T-cell (primary cell): ENCODE measurements at places on chromosomes 7 and 10.

- no peaks in the 10 kb centered on the region for H3K36me3 ChIP-seq
- H3K27ac ChIP-seq: no peak overlapping the region
- no peaks in the 10 kb centered on the region for H3K27me3 ChIP-seq
- no peak for DNase-seq
- no peaks in the 10 kb centered on the region for H3K4me1 ChIP-seq
- no peak overlapping the region for H3K4me3 ChIP-seq
Observed at GRCh38 chr10:109894516-109894915, 28.8 kb downstream of the XPNPEP1 start.

DNA sequence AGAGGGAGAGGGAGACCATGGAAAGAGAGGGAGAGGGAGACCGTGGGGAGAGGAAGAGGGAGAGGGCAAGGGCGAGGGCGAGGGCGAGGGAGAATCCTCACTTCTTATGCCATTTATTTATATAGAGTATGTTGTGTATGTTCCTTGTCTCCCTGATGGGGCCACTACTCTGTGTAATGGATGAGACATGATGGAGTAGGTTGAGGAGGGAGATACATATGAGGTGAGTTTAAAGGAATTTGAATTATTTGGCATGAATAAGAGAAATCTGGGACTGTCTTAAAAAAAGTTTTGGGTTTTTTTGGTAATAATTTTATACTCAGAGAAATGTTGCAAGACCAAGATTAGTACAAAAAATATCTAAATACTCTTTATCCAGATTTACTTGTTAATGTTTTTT is 20.1 kb downstream of the CCSER2 start:
- no peak overlapping the region for H3K27ac ChIP-seq
- H3K4me3 ChIP-seq: no peak overlapping the region
- H3K36me3 ChIP-seq: no peaks in the 10 kb centered on the region

DNA sequence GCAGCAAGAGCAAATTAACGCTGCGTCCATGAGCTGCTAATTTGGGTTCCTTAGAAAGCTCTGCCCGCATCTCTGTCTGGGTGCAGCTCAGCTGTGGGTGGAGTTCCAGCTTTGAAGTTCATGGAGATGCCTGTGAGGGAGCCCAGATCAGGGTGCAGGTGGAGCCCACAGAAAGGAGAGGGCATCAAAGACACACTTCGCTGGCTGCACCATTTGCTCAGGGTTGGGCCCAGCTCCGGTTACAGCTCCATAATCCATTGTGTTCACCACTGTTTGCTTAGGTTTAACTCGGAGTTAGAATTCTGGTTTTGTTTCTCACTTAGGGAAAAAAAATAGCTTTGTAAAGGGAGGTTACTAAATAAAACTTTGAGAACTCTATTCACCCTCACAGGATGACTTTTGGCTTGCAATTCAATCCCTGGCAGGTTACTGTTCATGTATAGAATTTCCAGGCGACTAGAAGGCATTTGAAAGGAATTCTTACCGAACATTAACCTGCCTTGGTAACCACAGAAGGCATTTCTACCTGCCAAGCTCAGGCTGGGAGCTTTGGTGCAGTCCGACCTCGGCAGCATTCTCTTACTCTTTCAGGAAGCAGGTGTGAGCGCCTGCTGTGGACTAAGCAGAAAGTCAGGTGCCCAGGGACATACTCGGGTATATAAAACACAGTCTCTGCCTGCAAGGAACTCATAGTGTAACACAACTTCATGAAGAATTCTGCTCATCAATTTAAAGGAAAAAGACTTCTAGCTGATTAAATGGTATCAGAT is 179.5 kb upstream of the RNF32 start:
- no peaks in the 10 kb centered on the region for H3K27me3 ChIP-seq
- no peak overlapping the region for H3K4me3 ChIP-seq
- no peak for DNase-seq
- H3K36me3 ChIP-seq: no peaks in the 10 kb centered on the region
- H3K27ac ChIP-seq: no peak overlapping the region

GRCh38 chr7:22610263-22610662 is 110.3 kb upstream of the STEAP1B start:
- H3K4me3 ChIP-seq: no peak overlapping the region
- no peak overlapping the region for H3K27ac ChIP-seq
- H3K4me1 ChIP-seq: no peaks in the 10 kb centered on the region
- no peaks in the 10 kb centered on the region for H3K36me3 ChIP-seq

- H3K36me3 ChIP-seq: no peaks in the 10 kb centered on the region
- no peaks in the 10 kb centered on the region for H3K4me1 ChIP-seq
- no peak overlapping the region for H3K4me3 ChIP-seq
- H3K27me3 ChIP-seq: no peaks in the 10 kb centered on the region
- DNase-seq: no peak
Observed at GRCh38 chr7:84647797-84648757, 453.5 kb upstream of the SEMA3A start.

DNA sequence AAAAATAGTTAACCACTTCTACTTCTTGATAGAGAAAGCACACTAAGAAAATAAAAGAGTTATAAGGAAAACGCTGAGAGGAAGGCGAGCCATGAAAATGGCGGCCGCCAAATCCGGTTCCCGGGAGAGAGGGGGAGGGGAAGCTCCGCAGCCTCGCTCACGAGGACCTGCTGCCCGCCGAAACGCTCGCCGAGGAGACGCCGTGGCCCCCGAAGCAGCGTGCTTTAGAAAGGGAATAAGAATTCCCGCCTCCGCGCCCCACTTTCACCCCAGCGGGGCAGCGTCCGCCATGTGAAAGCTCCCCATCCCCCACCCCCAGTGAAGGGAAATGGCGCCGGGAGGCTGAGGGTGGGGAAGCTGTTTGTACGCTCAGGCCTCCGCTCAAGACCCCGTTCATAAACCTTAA is 505 bp downstream of the HNRNPA2B1 start:
- peak overlapping the region; percentile 97 for H3K4me3 ChIP-seq
- DNase-seq: peak; percentile 80
- no peaks in the 10 kb centered on the region for H3K27me3 ChIP-seq
- H3K4me1 ChIP-seq: peaks cover 56% of the 10 kb centered on the region

- H3K27me3 ChIP-seq: no peaks in the 10 kb centered on the region
- H3K36me3 ChIP-seq: no peaks in the 10 kb centered on the region
- no peak overlapping the region for H3K27ac ChIP-seq
- no peaks in the 10 kb centered on the region for H3K4me1 ChIP-seq
- no peak overlapping the region for H3K4me3 ChIP-seq
Observed at GRCh38 chr10:125208854-125209565, 48.6 kb upstream of the CTBP2 start.

GRCh38 chr7:1130021-1130990 is 29.7 kb downstream of the ZFAND2A start:
- H3K4me3 ChIP-seq: no peak overlapping the region
- no peaks in the 10 kb centered on the region for H3K4me1 ChIP-seq
- H3K36me3 ChIP-seq: peaks cover 14% of the 10 kb centered on the region
- no peak overlapping the region for H3K27ac ChIP-seq

GRCh38 chr10:124353091-124353815 is 65.5 kb downstream of the OAT start:
- peaks cover 16% of the 10 kb centered on the region for H3K27me3 ChIP-seq
- no peaks in the 10 kb centered on the region for H3K36me3 ChIP-seq
- no peak for DNase-seq
- H3K4me3 ChIP-seq: no peak overlapping the region

GRCh38 chr10:74738985-74739567 is 87.3 kb upstream of the KAT6B start:
- peaks cover 15% of the 10 kb centered on the region for H3K4me1 ChIP-seq
- peak; percentile 15 for DNase-seq
- no peaks in the 10 kb centered on the region for H3K27me3 ChIP-seq
- no peak overlapping the region for H3K4me3 ChIP-seq

DNA sequence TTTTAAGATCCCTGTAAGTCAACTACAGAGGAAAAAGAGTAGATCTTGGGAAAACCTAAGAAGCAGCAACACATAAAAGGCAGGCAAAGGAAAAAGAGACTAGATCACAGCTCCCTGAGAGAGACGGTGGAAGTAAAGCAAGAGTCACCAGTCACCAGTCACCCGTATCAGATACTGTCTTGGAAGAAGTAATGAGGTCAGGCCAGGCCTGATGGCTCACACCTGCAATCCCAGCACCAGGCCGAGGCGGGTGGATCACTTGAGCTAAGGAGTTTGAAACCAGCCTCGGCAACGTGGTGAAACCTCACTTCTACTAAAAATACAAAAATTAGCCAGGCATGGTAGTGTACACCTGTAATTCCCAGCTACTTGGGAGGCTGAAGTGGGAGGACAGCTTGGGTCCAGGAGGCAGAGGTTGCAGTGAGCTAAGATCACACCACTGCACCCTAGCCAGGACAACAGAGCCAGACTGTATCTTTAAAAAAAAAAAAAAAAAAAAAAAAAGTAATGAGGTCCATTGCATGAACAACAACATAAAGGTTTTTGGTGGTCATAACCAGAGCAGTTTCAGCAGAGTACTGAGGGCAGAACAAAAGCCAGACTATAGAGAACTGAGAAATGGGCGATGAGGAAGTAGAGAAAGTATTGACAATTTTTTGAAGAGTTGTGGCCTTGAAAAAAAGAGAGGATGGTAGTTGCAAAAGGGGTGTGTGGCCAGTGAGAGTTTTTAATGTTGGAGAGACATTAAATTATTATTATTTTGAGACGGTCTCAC is 16.9 kb downstream of the ZNF713 start:
- no peak overlapping the region for H3K4me3 ChIP-seq
- H3K4me1 ChIP-seq: no peaks in the 10 kb centered on the region
- H3K27me3 ChIP-seq: no peaks in the 10 kb centered on the region
- H3K27ac ChIP-seq: no peak overlapping the region
- DNase-seq: no peak

DNA sequence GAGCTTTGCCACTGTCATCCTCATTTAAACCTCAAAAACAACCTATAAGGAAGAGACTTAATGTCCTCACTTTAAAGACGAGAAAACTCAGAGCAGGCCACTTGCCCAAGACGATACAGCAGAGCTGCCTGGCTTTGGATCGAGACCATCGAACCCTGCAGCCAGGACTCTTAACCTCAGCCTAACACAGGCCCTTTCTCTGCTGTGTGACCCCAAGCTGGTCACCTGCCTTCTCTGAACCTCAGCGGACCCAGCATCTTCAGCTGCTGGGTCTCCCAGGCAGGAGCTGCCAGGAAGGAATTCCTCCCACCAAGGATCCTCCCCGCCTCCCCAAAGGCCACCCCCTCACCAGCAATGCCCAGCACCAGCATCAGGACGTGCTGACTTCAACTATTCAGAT is 32.7 kb downstream of the TNRC18 start:
- H3K27ac ChIP-seq: no peak overlapping the region
- peaks cover 46% of the 10 kb centered on the region for H3K4me1 ChIP-seq
- H3K4me3 ChIP-seq: no peak overlapping the region
- no peak for DNase-seq
- no peaks in the 10 kb centered on the region for H3K27me3 ChIP-seq

DNA sequence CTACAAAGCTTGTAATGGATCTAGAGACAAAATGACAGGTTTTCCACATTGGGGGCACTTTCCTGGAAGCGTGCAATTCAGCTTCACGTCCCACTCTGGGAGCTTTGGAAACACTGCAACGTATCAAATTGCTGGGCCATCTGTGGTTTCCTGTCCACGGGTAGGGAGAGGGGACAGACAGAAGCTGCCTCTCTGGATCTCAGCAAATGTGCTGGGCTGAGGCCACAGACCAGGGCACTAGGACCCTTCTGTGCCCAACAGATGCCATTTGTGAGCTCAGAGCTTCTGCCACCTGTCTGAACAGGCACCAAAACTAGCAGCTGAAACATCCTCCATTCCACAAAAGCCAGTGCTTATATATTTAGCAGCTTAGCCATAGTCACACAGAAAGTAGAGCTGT is 40.9 kb upstream of the FRMD4A start:
- no peak overlapping the region for H3K27ac ChIP-seq
- no peak overlapping the region for H3K4me3 ChIP-seq
- H3K36me3 ChIP-seq: no peaks in the 10 kb centered on the region
- DNase-seq: no peak

GRCh38 chr10:99506416-99506815 is 26.3 kb upstream of the NKX2-3 start:
- no peaks in the 10 kb centered on the region for H3K27me3 ChIP-seq
- DNase-seq: no peak

- no peaks in the 10 kb centered on the region for H3K27me3 ChIP-seq
- no peaks in the 10 kb centered on the region for H3K4me1 ChIP-seq
- no peak for DNase-seq
- no peak overlapping the region for H3K27ac ChIP-seq
- no peaks in the 10 kb centered on the region for H3K36me3 ChIP-seq
- H3K4me3 ChIP-seq: no peak overlapping the region
Observed at GRCh38 chr10:114609518-114610426, 48.3 kb downstream of the ABLIM1 start.

- no peak for DNase-seq
- H3K36me3 ChIP-seq: no peaks in the 10 kb centered on the region
- no peaks in the 10 kb centered on the region for H3K27me3 ChIP-seq
- peaks cover 40% of the 10 kb centered on the region for H3K4me1 ChIP-seq
- H3K4me3 ChIP-seq: peak overlapping the region; percentile 42
- H3K27ac ChIP-seq: peak overlapping the region; percentile 92
Observed at GRCh38 chr7:2510909-2511768, 8.4 kb upstream of the LFNG start.

DNA sequence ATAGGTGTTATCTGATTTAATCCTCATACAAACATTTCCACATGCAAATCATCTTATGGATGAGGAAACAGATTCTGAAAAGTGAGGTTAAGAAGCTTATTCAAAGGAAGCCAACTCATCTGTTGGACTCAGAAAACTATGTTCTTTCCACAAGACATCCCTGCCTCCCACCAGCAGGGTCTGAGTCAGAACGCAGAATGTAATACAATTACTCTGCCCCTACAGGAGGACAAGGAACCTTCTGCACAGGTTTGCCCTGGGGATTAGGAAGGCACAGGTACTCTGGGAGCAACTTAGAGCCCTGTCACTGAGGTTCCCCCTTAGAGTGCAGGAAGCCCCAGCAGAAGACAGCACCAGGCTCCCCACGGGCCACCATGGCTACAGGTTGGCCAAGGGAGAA is 255.7 kb downstream of the TNS3 start:
- no peaks in the 10 kb centered on the region for H3K27me3 ChIP-seq
- no peak overlapping the region for H3K4me3 ChIP-seq
- no peak for DNase-seq
- no peaks in the 10 kb centered on the region for H3K4me1 ChIP-seq
- no peaks in the 10 kb centered on the region for H3K36me3 ChIP-seq

- H3K27ac ChIP-seq: no peak within 1 kb of the TSS
- H3K27me3 ChIP-seq: peaks cover 12% of the 10 kb centered on the region
- H3K36me3 ChIP-seq: no peaks in the 10 kb centered on the region
Observed at GRCh38 chr7:32070406-32071360, at the start of gene PDE1C. Gene PDE1C, minus strand, starts transcription at chr7:32070407.

DNA sequence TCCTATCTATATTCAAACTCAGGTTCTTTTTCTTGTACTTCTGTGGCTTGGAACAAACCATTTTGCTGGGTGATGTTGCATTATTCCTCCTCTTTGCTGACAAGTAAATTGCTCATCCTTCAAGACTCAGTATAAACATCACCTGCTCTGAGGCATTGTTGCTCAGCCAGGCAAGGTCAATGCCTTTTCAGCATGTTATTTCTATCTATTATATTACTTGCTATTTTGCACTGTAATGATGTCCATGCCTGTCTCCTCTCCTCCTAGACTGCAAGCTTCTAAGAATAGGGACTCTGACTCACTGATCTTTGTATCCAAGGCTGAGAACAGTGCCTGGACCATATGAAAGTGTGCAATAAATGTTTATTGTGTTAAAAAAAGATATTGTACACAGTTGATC is 293.8 kb downstream of the RNLS start:
- no peaks in the 10 kb centered on the region for H3K36me3 ChIP-seq
- no peak overlapping the region for H3K4me3 ChIP-seq
- DNase-seq: no peak
- H3K27ac ChIP-seq: no peak overlapping the region
- no peaks in the 10 kb centered on the region for H3K4me1 ChIP-seq
